ENCODE measurements at places on chromosomes 13 and 19.

DNA sequence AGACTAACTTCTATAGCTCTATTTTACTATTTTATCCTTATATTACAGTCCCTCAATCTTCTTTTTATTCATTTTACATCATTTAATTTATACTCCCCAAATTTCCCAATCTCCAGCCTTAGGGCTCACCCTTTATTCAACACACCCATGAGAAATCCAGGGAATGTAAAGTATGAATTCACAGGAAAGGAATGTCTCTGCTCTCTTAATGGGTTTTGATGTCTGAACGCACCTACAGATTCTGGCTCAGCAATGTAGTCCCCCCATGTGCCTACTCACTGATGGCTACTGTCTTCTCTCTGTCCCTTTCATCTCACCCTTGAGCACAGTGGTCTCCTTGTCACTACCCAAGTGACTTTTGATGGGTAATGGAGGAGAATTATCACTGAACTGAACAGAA lies 32.8 kb downstream of the TNFSF13B start:
- no peak for DNase-seq

DNA sequence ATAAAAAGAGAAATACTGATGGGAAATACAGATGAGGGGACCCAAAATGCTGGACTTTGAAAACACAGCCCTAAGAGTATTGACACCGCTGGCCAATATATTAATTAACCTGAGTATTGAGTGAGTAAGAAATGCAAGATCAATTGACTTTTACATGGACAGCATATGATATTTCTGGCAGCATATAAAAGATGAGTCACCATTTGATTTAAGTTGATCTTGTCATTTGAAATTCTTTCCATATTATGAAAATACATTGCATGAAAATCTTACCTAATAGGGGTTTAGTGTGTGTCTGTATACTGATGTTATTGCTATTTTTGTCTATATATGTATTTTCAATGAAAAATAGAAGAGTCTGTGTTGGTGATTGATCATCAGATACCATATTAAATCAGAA lies 619.6 kb downstream of the KCTD12 start:
- no peak for DNase-seq

- DNase-seq: no peak
Observed at GRCh38 chr19:40220674-40221073, 2.5 kb upstream of the TTC9B start.

- no peak for DNase-seq
Observed at GRCh38 chr19:56341948-56342347, 27.3 kb upstream of the ZSCAN5A start.

DNA sequence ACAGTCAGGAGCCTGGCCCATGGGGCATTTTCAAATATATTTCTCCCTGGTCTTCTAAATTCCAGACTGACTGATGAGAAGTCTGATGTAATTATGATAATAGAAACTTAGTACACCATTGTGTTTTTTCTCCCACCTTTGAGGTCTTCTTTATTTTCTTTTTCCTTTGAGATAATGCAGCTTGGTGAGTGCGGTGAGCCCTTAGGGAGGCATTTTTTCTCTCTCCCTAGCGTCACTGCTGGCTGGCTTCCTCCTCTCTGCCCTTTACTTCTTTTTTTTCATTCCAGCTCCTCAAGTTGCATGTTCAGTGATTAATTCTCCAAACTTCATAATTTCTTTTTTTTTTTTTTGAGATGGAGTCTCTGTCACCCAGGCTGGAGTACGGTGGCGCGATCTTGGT lies 12.8 kb upstream of the CDC42EP5 start:
- no peak for DNase-seq

DNA sequence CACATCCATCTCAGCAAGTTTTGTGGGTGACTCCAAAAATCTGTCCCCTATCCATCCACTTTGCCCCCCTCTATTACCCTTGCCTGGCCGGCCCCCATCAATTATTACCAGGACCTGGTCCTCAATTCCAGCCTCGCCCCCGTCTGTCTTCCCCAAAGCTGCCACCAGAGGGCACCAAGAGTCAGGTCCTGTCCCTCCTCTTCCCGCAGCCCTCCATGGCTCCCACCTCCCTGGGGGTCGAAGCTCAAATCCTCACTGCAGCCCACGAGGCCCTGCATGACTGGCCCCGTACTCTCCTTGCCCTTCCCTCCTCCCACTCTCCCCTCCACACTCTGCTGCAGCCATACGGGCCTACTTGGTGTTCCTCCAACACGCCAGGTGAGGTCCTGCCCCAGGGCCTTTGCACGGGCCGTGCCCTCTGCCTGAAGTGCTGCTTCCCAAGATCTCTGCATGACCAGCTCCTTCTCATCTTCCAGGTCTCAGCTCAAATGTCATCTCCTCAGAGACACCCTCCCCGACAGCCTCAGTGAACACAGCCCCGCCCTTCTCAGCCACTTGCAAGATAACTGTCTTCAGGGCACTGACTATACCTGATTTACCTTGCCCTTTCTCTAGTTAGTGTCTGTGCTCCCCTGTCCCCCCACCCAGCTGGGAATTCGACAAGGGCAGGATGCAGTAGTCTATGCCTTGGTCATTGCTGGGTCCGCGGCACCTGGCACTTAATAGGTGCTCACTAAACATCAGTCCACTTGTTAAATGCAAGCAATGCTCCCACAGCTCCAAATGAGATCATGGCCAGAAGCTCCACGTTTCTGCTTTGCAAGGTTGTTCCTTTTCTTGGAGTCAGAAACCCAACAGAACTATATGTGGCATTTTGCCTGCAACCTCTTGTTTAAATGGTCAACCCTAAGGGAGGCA lies 16.8 kb upstream of the SEMA6B start:
- DNase-seq: peak; percentile 45

- no peak for DNase-seq
Observed at GRCh38 chr19:30023330-30023729, 81.3 kb downstream of the URI1 start.

DNA sequence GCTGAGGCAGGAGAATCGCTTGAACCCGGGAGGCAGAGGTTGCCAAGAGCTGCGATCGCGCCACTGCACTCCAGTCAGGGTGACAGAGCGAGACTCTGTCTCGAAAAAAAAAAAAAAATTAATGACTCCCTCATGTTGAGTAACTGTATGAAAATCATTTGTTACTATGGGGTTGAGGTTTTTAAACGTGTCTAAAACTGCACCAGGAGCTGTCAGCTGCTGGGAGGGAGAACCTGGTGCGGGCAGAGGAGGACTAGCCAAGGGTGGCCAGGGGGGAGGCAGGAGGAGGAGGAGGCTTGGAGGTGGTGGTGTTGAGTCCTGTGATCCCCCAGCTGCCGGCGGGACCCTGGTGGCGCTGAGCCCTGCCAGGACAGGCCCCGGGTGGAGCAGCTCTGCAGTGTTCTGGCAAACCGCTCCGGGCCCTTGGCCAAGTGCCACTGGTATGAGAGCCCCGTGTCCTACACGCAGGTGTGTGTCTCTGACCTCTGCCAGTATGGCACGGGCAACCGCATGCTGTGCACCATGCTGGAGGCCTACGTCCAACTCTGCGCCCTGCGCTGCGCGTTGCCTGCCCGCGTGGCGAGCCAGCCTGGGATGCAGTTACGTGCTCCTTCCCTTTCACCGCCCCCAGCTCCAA lies 17.1 kb upstream of the FXYD3 start:
- DNase-seq: no peak

GRCh38 chr19:33823341-33823740 lies 26.7 kb downstream of the KCTD15 start:
- DNase-seq: no peak

- no peak for DNase-seq
Observed at GRCh38 chr19:50651174-50651573, 1.9 kb downstream of the C19orf81 start.

- DNase-seq: no peak
Observed at GRCh38 chr13:77599351-77599750, 63.8 kb downstream of the SCEL start.

DNA sequence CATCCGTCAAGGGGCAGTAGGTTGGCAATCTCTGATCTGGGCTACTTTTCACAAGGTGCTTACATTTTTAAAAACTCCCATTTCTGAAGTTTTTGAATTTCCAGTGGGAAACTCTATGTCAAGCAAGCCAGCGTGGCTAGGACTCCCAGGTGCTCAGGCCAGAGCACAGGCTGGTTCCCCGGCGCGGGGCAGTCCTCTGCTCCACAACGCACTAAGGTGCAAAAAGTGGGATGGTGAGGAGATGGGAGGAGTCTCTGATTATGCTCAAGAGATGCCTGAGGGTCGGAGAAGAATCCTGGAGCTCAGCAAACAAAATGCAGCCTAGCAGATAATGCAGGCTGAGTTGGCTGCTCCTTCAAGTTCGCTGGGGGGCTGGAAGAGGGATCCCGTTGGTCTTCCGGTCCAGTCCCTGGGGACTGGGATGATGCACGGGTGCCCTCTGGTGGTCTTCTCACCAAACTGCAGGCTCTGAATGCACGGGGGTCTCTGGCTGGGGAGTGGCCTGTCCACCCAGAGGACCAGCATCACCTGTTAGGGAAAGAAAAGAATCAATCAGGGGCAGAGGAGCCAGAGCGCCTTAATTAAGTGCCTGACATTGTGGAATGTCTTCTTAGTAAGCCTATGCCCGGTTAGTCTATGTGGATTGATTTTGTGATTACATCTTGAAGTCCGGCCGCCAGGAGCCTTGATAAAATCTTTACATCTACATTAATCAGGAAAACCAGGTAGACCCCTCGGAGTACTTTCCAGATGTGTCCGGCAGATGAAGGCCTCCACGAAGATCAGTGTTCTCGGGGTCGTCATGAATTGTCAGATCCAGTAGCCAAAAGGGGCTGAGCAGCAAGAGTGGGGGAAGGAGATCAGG lies 244.4 kb upstream of the MAB21L1 start:
- peak; percentile 8 for DNase-seq

DNA sequence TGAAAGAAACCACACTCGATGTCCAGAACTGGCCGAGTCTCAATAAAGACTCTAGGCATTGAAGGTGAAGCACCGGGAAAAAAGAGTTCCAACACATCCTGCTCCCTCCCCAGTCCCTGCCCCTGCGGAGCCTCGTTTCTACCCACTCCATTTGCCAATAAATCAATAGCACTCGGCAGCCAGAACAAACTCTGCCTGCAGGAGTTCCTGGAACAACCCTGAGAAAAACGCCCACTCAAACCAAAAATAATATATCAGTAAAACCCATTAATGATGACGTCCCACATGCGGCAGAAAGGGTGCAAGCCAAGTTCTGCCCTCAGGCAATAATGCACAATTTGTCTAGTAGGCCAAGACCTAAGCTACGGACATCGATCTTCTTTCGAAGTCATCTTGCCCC lies 41.0 kb downstream of the PDCD5 start:
- DNase-seq: no peak

GRCh38 chr19:29247872-29248271 lies 34.9 kb upstream of the UQCRFS1 start:
- no peak for DNase-seq

DNA sequence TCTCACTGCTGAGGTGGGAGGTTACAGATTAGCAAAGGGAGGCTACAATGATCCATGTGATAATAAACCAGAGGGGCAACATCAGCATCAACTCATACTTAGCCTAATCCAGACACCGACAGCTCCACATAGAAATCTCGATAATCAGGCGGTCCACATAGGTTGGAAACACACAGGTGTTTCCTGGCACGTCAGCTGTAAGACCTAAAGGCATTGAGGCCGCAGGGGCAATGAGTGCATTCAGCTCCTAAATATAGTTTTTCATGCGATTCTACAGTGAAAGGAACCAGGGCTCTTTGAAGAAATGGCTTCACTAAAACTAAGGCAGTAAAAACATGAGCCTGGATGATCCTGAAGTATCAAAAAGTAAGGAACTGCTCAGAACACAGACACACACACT lies 19.3 kb downstream of the PLPP2 start:
- no peak for DNase-seq

GRCh38 chr19:1237754-1238368 lies at the start of gene CBARP:
Gene CBARP (minus strand): TSS chr19:1238005. CDS start chr19:1236100, 1,905 bp downstream.
- DNase-seq: no peak

- no peak for DNase-seq
Observed at GRCh38 chr19:14550201-14550754, 20.9 kb downstream of the TECR start.

- DNase-seq: no peak
Observed at GRCh38 chr19:50030225-50030624, 4.4 kb downstream of the ZNF473 start.

- DNase-seq: no peak
Observed at GRCh38 chr19:28148554-28148953, 1064.4 kb downstream of the UQCRFS1 start.

- DNase-seq: no peak
Observed at GRCh38 chr13:22964245-22964966, 216.4 kb upstream of the SGCG start.

DNA sequence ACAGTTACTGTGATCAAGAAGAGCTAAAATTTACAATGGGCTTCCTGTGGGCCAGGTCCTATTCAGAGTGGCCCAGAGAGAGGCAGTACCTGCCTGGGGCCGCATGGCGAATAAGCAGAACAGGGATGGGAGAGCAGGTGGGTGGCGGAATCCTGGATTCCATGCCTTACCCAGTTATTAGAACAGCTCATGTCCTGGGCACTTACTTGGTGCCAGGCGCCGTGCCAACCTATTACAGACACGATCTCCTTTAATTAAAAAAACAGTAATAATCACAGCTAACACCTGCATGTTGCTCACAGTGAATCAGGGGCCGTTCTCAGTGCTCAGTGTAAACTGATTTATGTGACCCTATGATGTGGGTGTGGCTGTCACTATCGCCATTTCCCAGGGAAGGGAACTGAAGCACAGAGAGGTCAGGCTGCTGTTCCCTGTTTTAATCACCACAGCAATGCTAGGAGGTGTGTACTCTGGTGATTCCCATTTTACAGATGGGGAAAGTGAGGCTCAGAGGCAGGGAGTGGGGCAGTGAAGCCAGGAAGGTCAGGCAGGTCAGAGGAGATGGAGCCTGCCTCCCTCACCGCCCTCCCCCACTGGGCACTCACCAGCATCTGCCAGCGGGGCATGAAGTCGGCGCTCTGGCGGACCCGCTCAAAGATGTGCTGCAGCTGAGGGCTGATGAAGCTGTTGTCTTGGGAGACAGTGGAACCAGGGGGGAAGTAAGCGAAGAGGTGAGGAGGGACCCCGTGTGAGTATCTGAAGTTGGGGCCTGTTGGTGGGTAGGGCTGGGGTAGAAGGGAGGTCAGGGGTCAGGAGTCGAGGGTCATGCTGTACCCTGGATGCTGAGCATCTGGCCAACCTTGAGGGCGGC lies 12.0 kb downstream of the COQ8B start:
- DNase-seq: no peak

- DNase-seq: no peak
Observed at GRCh38 chr13:23212671-23213070, 31.9 kb downstream of the SGCG start.

DNA sequence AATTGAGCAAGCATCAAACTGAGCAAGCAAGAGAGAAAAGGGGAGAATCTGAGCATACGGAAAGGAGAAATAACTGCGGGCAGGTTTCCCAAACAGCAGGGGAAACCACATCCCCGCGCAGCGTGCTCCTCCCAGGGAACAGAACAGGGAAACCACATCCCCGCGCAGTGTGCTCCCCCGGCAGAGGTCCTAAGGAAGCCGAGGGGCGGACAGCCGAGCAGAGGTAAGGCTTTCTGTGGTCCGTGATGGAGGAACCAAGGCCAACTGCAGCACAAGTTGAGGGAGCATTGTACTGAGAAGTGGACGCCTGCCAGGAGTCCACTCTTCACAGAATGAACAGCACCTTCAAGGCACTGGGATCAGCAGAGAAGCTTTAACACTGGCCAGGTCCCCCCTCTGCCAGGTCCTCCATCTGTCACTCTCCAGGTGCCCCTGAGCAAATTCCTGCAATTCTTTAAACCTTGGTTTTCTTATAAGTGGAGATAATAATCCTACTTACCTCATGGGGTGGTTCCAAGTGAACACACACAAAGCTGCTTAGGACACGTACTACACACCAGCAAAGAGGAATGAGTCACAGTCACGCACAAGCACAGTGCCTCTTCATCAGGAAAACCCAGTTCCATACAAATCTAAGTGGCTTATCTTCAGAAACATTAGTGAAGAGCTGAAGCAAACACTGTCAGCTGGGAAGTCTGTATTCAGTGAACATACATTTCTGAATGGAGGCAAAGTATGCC lies 23.0 kb upstream of the LAMP1 start:
- DNase-seq: no peak

All from stimulated activated CD8-positive, alpha-beta memory T cell treated with anti-CD3 and anti-CD28 coated beads, Interleukin-15, amount 100 ng/mL, for 48 hours (primary cell).